ENCODE measurements at places on chromosomes 1 and 21. TPM values are rescaled to one million over a fixed set of nuclear protein-coding genes. Genes with fewer than 3 reads are reported as not detected.

The SNAPIN gene
- total RNA-seq: 66.3 TPM

The GBP3 gene
- 10.3 TPM for total RNA-seq

The CTTNBP2NL gene
- total RNA-seq: 24.9 TPM

The STPG1 gene
- 8.3 TPM for total RNA-seq

The LMX1A gene
- total RNA-seq: not detected
